ENCODE measurements at places on chromosomes 1 and 21.

DNA sequence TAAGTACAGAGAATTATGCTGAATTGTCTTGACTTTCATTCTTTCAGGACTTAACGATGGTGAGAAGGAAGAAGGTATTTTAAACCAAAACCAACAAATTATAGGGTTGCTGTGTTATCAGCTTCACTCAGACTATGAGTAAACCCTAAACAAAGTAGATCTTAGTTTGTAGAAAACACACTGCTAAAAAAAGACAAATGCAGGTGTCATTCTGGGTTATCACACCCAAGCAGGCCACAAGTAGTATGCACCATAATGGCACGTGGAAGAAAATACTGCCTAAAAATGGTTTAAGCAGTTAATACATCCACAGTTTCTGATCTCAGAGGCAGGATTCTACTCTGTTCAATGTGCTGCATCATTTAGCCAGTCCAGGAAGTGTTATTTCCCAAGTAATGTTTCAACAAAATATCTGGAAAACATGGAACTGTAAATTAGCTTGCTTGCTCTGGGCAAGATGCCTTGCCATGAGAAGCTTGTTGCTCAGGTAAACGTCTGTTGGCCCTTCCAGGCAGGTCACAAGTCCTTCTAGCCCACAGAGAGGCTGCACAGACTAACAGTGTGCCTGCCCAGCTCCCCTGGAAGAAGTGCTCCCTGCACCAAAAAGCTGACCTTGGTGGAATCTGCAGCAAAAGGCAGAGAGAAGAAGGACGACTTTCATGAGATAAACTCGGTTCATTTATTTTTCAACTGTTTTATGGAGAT is 4.1 kb downstream of the DIPK1A start:
- no peak for DNase-seq

DNA sequence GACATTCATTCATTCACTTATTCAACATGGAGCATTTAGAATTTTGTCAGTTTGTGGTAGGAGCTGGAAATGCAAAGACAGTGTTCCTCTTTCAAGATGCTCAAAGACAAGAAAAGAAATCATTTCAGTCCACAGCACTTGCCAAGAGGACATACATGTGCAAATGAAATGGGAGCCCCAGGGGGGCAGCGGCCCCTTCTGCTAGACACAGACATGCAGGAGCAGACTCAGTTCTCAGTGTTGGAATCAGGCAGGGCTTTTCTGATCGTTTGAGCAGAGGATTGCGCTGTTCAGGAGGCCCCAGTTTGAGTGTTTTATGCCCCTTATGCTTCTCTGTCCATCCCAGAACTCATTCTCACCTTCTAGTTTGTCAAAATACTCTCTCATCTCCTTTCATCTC is 35.6 kb upstream of the VASH2 start:
- DNase-seq: no peak

- DNase-seq: no peak
Observed at GRCh38 chr1:19300211-19300610, 11.6 kb upstream of the AKR7A3 start.

DNA sequence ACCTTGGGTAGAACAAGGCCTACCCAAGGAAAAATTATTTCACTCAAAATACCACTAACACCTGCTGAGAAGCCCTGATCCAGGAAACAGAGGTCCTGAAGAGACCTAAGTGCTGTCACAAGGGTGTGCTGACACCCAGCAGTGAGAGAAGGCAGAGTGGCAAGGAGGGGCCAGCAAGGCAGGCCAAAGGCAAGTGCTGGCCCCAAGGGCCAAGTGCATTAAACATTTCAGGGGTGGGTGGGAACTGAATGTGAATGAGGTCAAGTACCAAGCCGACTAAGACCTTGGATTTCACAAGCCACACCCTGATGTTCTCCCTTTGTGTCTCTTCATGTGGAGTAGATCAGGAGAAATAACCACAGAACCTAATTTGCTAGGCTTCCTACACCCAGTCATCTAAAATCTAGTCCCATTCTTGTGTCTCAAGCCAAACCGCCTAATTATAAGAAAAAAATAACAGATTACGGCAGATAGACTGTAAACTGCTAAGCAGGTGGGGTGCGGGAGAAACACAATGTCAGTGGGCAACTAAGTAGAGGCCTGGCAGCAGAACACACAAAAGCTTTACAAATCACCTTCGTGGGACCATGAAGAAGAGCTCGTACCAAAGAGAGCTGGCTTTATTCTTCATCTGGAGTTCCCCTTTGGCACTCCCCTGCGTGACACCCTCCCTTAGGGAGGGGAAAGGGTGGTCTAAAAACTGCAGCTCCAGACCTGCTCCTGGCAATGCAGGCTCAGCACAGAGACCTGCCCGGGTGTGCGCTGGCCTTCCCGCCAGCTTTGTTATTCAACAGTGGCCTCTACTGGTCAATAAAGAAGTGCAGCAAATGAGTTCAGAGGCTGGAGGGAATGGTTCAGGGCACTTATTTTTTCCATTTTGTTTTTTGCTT is 8.7 kb downstream of the UBE2G2 start:
- no peak for DNase-seq

- DNase-seq: no peak
Observed at GRCh38 chr1:162498496-162498810, 835 bp downstream of the UHMK1 start.

- DNase-seq: no peak
Observed at GRCh38 chr21:31124010-31124409, 85.7 kb upstream of the KRTAP19-8 start.

DNA sequence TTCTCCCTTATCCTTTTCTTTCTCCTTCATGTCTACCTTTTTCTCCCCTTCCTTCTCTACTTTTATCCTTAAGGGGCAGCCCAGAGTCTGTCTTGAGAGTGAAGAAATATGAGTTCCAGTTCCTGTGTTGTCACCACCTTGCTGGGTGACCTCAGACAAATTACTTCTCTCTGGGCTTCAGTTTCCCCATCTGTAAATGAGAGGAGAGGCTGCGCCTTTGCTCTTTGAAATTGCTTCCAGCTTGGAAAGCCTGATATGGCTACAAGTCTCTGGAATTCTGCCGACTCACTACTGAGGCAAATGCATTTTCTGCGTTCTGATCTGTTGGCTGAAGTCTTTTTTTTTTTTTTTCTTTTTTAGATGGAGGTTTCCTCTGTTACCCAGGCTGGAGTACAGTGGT is 119.2 kb downstream of the SYF2 start:
- no peak for DNase-seq

DNA sequence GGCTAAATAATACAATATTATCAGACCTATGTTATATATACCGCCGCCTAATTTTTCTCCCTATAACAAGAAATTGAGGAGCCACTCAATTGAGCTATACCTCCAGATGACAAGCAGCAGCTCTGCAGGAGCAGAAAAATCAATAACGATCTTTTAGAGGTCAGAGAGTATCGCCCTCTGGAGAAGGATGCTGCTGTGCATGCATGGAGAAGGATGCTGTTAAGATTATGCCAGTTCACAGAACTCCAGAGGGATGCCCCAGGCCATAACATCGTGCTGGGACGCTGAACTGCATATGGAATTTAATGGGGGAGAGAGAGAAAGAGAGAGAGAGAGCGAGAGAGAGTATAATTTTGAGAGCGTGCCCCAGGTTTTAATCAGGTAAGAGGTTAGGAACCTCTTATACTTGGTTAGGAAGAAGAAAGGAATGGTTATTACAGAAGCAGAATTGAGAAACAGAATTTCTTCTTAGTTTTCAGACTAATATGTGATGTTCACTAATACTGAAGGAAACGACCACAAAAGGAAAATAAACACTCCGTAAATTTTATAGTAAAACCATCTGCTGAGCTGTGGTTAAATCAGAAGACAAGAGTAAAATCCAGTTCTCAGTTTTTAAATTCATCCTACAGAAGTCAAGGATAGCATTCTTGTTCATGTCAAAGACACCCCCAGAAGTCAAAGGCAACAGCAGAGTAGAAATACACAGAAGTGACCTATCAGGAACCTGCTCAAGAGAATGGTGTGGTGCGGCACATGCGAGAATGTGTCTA is 111.1 kb downstream of the SMYD2 start:
- DNase-seq: no peak

DNA sequence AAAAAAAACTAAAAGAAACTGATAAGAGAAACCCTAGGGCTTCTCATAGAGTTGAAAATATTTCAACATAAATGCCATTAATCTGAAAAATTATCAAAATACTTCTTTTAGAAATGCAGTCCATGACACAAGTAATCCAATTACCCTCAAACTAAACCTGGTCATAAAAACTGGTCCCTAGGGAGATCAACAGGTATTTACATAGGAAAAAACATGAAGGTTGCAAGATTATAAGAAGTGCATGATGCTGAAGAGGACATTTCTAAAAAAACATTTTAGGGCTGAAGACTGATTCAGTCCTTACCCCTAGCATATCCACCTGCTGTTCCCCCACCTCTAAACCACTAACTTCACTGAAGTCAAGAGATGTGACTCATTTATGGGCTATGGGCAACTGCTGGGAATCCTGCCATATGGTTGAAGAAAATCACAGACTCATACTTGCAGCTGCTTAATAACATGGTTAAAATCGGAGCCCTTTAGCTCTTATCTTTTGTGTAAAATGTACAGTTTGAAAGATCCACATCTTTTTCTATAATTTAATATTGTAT is 131.0 kb upstream of the RUNX1 start:
- DNase-seq: no peak

DNA sequence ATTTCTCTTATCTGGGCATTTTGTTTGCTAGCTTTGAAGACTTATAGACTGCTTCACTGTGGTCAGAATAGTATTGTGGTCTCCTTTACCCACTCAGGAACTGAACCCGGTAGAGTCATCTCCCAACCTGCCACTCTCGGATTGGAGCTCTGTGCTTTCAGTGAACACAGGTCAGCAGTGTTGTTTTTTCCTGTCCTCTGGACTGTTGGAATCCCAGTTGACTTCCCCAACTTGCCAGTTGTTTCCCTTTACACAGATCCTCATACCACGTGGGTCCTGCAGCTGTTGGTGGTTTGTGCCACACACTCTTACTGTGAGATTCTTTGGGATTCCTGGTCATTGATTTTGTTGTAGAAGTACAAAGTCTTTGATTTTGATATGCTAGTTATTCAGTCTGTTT is 214.1 kb downstream of the DYRK1A start:
- no peak for DNase-seq

DNA sequence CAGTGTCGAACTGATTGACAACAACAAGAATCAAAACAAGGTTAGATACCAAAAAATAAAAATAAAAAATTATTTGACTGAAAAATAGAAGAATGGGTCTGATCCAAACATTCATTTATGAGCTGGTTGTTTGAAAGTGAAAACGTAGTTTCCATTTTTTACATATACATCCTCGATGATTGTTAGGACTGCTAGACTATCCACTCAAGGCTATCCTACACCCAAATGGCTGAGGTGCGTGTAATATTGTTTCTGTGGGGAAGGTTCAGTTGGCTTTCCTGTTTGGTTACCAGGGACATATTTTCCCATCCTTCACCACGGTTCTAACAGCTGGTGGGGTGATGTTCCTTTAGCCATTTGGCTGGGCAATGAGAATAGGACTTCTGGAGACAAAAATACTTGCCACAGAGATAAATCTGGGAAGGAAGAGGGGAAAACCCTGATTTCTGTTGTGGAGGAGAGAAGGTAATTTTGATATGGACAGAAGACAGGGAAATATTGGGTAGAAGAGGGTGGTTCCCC is 66.3 kb downstream of the MAP3K7CL start:
- no peak for DNase-seq

- DNase-seq: no peak
Observed at GRCh38 chr1:8682573-8682972, 134.9 kb downstream of the RERE start.

GRCh38 chr1:39204441-39205081 is at the start of gene MACF1:
Gene MACF1 (plus strand): TSS chr1:39204695. CDS start chr1:39205023, 328 bp downstream.
- DNase-seq: no peak

DNA sequence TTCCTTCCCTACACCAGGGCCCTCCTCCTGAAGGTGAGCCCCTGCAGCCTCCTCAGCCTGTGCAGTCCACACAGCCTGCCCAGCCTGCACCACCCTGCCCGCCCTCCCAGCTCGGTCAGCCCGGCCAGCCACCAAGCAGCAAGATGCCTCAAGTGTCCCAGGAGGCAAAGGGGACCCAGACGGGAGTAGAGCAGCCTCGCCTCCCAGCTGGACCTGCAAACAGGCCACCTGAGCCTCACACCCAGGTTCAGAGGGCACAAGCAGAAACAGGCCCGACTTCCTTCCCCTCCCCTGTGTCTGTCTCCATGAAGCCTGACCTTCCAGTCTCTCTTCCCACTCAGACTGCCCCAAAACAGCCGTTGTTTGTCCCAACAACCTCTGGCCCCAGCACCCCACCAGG is 38.8 kb downstream of the ZBTB17 start:
- DNase-seq: no peak

GRCh38 chr21:37468909-37469308 is 102.3 kb downstream of the DYRK1A start:
- no peak for DNase-seq

DNA sequence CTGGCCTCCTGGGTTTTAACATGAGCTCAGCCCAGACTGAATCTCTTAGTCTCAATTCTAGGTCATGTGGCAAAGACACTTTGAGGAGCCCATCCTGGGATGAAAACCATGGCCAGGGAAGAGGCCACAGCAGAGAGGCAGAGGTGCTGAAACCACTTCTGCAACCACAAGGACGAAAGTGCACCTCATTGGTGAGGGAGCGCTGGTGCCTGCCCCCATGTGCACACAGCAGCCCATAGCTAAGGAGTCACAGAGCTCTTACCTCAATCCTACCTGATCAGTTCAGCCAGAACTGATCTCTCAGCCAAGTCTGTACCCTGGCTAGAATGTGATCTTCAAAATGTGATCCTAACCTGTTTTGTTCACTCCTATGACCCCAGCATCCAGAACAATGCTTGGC is 32.9 kb upstream of the SRP9 start:
- no peak for DNase-seq

- no peak for DNase-seq
Observed at GRCh38 chr1:228061411-228062084, 21.0 kb upstream of the ARF1 start.

GRCh38 chr1:116382321-116382720 is 9.3 kb downstream of the ATP1A1 start:
- no peak for DNase-seq

DNA sequence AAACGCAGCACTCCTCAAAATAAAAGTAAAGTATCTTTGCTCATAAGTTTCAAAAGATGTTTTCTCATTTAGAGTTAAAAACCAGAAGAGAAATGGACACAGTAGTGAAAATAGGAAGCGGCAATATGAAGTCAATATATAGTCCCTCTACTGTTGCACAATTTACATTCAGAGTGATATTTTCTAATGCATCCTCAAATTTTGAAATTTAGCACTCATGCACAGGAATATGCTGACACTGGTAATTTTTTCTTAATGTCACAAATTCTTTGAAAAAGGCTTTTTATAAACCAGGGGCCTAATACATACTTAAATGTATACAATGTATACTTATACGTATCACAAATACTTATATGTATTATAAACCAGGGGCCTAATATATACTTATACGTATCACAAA is 19.5 kb downstream of the ST7L start:
- no peak for DNase-seq

DNA sequence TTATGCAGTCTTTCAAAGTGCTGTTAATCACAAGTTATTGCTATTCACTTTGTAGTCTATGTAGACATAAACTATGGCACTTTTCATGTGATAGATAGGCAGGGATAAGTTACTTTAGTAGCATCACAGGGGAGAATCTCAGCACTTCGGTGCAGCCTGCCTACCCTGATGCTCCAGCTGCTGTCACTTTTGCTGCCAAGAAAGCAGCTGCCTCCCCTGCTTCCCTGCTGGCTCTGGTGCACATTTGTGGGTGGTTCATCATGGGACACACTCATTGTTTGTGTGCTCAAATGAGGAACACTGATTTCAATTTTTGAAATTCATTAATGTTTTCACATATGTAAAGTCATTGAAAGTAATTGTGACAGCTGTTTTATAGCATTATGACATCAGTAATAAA is 272.6 kb downstream of the S1PR1 start:
- DNase-seq: no peak

- no peak for DNase-seq
Observed at GRCh38 chr1:207904391-207904790, 6.5 kb downstream of the CD34 start.
